GM20000 (cell line): ENCODE measurements at places on chromosomes 3 and 15.

GRCh38 chr3:149373235-149374125, 4.0 kb downstream of the TM4SF1 start:
- DNase-seq = no peak

GRCh38 chr3:184611607-184612281, 50.2 kb downstream of the EPHB3 start:
- DNase-seq = no peak

- DNase-seq = no peak
Observed at GRCh38 chr3:31361371-31362273, 171.1 kb upstream of the STT3B start.

GRCh38 chr3:159649951-159650350, 338.7 kb upstream of the IL12A start:
- no peak for DNase-seq

- no peak for DNase-seq
Observed at GRCh38 chr3:151431940-151432339, 28.9 kb downstream of the IGSF10 start.

DNA sequence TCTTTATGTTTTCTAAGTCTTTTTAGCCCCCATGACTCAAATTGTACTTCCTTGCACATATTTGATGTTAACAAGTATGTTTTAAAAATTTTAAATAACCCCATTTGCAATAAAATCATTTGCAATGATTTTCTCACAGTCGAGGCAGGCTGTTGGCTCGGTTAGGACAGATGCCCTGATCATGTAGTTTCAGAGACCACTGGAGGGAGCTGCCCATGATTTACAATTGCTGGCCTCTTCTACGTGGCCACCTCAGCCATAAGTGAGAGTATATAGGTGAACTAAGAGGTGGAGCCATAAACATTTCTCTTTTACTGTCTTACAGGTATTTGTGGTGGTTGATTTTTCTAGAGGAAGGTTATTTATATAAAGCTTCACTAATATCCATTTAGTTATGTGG, 1.7 kb downstream of the DTWD1 start:
- no peak for DNase-seq

GRCh38 chr15:70720228-70721016, 42.9 kb downstream of the UACA start:
- no peak for DNase-seq

DNA sequence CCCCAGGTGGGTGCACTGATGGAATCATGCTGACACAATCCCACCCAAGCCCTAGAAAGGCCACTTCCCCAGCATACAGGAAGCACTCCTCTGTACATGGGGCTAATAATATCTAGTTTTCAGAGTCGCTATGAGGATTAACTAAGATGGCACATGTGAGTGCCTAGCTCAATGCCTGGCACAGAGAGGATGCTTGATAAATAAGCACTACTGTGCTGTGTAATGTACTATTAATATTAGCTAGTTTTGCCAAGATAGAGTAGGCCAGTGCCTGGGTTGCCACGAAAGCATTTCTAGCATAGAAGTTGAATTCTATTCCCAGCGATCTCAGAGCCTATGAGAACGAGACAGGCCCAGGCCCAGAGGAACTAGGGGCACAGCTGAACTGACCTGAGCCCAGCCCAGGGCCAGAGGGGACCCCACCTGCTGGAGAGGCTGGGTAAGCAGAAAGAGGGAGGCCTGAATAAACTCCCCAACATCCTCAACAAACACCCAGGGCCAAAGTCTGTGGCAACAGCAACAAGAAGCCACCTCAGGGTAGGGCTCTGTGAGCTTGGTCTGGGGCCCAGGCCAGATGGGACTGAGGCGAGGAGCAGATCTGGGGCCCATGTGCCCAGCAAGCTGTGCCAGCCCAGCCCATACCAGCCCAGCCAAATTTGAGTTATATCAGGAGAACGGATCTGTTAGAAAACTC, 7.6 kb upstream of the SEMA7A start:
- no peak for DNase-seq

DNA sequence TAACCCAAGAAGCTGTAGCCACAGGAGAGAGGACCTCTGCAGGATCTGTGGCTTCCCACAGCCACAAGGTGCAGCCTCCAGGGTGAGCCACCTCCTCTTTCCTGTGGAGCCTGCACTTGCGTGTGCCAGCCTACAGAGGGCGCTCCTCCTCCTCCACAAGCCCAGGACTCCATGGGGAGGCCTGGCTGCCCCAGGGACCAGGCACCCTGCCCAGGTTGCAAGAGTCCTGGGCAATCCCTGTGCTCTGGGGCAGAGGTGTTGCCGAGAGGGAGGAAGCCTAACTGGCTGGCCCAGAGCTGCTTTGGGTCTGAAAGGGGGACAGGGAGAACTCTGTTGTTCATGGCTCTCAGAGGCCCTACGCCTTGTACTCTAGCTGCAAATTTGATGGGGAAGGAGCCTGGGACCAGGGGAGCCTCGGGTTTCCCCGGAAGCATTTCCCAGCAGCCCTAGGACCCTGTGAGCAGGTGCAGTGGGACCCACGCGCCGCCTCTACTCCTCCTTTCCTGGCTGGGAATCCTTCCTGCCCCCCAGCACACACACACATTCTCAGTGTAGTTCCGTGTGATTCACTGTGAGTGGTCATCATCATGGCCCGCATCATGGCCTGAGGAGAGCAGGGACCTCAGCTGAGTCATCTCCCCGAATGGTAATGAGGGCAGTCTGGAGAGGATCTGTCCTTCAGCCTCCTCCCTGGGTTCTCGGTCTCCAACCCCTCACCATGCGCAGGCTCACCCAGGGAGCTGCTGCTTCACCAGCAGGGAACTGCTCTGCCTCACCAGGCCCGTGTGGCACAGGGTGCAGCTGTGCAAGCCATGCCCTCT, 24.3 kb downstream of the TBC1D21 start:
- peak; percentile 78 for DNase-seq

- DNase-seq = no peak
Observed at GRCh38 chr3:69767571-69767970, 28.3 kb downstream of the MITF start.

- no peak for DNase-seq
Observed at GRCh38 chr3:128399221-128399915, 67.3 kb downstream of the DNAJB8 start.

GRCh38 chr3:46405301-46406019, 1.4 kb downstream of the CCR5AS start:
- no peak for DNase-seq

DNA sequence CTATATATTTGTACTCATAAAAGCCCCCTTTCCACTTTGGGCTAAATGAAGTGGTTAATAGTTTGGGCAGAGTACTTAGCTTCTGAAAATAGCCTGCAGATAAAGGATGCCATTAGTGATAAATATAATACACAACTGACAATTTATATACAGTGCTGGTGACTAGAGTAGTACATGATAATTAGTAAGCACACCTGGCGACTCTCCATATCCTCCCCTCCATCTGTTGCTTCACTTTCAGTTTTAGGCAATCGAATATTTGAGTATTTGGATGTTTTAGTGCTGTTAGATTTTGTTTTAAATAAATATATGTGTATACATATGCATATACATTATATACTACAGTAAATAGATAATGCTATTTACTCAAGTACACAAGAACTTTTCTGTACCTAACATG, 35.9 kb upstream of the CHMP2B start:
- DNase-seq = no peak

DNA sequence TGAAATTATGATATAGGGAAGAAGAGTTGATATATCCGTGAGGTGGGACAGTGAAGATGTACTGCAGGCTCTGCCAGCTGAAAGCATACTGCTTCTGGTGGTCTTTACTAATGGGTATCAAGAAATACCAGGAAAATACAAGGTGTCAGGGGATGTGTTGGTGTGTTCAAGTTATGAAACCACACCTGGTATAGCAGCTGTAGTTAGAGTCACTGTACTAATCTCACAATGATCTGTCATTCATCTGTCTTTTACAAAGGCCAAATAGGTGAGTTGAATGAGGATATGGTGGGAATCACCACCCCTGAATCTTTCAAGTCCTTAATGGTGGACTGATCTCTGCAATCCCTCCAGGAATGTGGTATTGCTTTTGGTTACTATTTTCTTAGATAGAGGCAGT, 152.7 kb downstream of the NFKBIZ start:
- DNase-seq = no peak

GRCh38 chr3:55246033-55246432, 241.1 kb downstream of the WNT5A start:
- no peak for DNase-seq

GRCh38 chr3:161602475-161602874, 105.9 kb downstream of the OTOL1 start:
- DNase-seq = no peak

GRCh38 chr15:70169147-70169546, 71.4 kb upstream of the TLE3 start:
- DNase-seq = no peak

GRCh38 chr15:90844696-90845095, 23.7 kb upstream of the FURIN start:
- no peak for DNase-seq

DNA sequence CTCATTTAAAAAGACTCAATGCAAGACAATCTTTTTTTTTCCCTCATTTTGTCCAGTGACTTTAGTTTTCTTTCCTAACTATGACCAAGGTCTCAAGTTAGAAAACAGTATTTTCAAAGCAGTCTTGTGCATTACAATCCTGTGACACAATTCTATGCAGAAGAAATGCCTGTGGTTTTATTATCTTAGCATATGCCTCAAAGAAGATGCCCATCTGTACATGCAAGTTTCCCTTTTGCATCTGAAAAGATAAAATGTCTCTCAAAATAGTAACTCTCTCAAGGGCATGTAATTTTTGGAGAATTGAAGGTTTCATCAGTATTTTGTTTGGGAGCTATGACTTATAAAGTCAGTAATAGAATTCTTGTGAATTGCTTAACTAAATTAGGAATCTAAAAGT, 292.0 kb upstream of the SUCLG2 start:
- no peak for DNase-seq

GRCh38 chr3:56484122-56484521, 15.9 kb upstream of the ERC2 start:
- no peak for DNase-seq

GRCh38 chr3:189724356-189724755, 93.2 kb downstream of the TP63 start:
- no peak for DNase-seq

- DNase-seq = no peak
Observed at GRCh38 chr3:122030381-122031122, 8.5 kb upstream of the ILDR1 start.

DNA sequence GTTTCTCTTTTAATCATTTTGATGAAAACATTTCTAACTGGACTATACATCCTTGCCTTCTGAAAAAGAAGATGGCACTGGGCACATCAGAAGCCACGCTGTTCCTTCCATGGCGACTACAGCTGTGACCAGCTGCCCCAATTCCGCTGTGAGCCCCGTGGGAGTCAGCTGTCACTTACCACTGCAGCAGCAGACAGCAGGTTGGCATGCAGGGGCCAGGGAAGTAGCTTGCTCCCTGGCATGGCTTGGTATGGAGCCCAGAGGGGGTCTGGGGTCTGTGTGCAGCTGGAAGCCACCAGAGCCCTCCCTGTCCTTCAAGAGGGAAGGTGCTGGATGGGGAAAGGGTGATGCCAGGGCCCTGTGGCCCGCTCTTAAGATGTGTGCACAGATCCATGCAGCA, 4.5 kb upstream of the ZXDC start:
- no peak for DNase-seq

GRCh38 chr15:41897363-41897799, 3.5 kb upstream of the SPTBN5 start:
- DNase-seq = no peak

GRCh38 chr3:128041344-128041743, 10.9 kb upstream of the SEC61A1 start:
- no peak for DNase-seq

- DNase-seq = no peak
Observed at GRCh38 chr3:46433841-46434240, 26.8 kb downstream of the CCRL2 start.

DNA sequence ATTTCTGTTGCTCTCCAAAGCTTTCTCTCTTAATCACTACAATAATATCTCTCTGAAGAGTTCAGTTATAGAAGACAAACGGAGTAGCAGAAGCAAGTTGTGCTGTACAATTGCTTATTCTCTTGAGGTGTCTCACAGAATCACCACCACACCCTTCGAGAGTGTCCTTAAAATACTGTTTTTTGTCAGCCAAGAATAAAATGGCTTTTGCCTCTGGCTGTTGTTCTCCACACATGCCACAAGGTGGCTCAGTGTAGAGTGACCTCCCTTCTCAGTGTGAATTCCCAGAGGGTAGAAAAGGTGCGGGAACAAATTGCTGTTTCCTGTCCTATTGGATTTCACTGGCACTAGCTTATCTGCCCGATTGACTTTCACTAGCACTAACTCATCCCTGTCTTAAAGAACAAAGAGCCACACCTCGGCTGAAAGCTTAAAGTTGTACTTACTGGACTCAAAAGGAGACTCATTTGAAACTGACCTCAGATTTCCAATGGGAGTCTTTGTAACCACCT, 134.2 kb upstream of the SATB1 start:
- peak; percentile 35 for DNase-seq

GRCh38 chr3:79651536-79652065, 116.2 kb downstream of the ROBO1 start:
- no peak for DNase-seq

GRCh38 chr3:64074060-64074459, 50.8 kb upstream of the PSMD6 start:
- no peak for DNase-seq

GRCh38 chr3:86794361-86795065, 196.4 kb downstream of the VGLL3 start:
- no peak for DNase-seq

DNA sequence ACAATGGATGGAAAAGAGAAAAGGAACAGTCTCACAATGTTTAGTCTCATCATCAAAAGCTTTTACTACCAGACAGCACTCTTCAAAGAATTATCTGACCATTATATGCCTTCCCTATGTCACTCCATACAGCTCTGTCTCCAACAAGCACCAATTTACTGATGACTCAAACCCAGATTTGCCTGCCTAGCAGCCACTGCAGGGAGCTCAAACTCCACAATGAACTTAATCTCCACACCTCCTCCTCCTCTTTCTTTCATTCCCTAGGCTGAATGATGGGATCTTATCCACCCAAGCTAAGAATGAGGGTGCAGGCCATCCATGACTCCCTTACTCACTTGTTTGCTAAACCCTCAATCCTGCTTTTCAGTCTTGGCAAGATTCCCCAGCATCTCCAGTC, 45.5 kb downstream of the NBEAL2 start:
- no peak for DNase-seq

- peak; percentile 32 for DNase-seq
Observed at GRCh38 chr3:72123908-72124441, 339.0 kb upstream of the PROK2 start.

GRCh38 chr15:89991312-89991711, 9.8 kb upstream of the ZNF710 start:
- DNase-seq = no peak
